ENCODE measurements at places on chromosomes 1 and 21.
A peak's percentile ranks its signal among the peaks of the same experiment; 100 is the strongest.

DNA sequence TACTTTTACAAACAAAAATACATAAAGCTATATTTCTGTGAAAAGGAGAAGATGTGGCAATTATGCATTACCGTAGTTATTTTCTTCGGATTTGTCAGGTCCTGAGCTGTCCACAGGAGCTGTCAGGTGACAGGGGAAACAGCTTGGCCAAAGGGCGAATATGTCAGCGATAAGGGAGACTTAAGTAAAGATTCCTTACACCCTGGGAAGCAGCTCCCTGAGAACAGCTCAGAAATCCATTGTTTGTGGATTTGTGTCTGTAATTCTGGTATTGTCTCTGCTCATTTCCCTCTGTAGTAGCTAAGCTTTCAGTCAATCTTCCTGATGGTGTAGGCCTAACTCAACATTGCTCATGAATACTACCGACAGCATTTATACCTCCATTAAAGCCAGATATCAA is 7.1 kb upstream of the CD34 start:
- no peak for DNase-seq
- H3K4me1 ChIP-seq = peaks cover 14% of the 10 kb centered on the region
- no peaks in the 10 kb centered on the region for H3K36me3 ChIP-seq

DNA sequence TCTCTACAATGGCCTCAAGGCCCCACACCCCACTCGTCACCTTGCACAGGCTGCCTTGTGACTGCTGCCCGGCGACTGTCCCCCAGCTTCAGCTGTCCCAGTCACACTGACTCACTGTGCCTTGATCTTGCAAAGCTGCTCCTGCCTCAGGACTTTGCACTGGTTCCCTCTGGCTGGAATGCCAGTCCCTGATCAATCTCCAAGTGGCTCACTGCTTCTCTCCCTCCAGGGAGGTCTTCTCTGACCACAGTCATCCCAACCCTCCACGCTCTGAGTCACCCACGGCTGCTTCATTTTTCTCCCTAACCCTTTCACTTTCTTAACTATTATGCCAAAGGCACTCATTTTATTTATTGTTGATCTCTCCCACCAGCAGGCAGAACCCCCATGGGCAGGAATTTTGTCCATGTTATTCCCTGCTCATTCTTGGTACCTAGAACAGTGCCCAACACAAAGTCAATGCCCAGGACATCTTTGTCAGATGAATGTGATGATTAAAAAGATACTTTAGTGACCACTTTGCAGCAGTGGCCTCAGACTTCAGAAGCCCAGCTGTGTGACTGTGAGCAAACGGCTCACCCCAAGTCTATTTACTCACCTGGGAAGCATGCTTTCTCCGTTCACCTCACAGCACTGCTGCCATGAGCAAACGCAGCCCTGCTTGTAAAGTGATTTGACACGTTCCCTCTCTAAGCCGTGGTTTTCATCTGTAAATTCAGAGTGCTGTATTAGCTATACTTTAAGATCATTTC is 53.4 kb downstream of the ZBTB18 start:
- peak; percentile 85 for DNase-seq
- no peaks in the 10 kb centered on the region for H3K4me1 ChIP-seq
- no peaks in the 10 kb centered on the region for H3K27me3 ChIP-seq
- no peaks in the 10 kb centered on the region for H3K36me3 ChIP-seq
- no peak overlapping the region for H3K4me3 ChIP-seq

- H3K36me3 ChIP-seq = no peaks in the 10 kb centered on the region
- DNase-seq = no peak
- peaks cover 8% of the 10 kb centered on the region for H3K27me3 ChIP-seq
- no peak overlapping the region for H3K27ac ChIP-seq
These were observed 2.9 kb downstream of the KCNJ10 start for GRCh38 chr1:160066829-160067745.

- no peak for DNase-seq
- H3K4me1 ChIP-seq = no peaks in the 10 kb centered on the region
- H3K27ac ChIP-seq = no peak overlapping the region
- H3K36me3 ChIP-seq = no peaks in the 10 kb centered on the region
These were observed 151.3 kb downstream of the DAB1 start for GRCh38 chr1:57272601-57273000.

DNA sequence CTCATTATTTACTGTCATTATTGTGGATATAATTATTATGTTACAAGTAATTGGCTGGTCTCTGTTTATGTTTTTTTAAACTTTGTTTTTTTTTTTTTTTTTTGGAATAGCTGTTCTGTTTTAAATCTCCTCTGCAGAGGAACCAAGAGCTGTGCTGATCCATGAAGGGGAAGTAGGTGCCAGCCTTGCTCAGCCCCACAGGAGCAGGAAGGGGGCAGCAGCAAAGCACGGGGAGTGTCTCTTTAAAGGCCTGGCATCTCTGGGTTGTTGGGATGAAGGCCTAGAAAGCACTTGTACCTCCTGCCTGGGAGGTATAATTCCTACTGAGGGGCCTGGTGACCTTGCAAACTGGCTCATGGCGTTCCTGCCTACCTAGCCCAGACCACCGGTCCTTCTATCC is 2.5 kb upstream of the GRHL3 start:
- DNase-seq = no peak
- no peaks in the 10 kb centered on the region for H3K36me3 ChIP-seq
- no peak overlapping the region for H3K4me3 ChIP-seq
- peaks cover 7% of the 10 kb centered on the region for H3K4me1 ChIP-seq

GRCh38 chr21:42711667-42712066 is 58.2 kb downstream of the PDE9A start:
- H3K4me3 ChIP-seq = no peak overlapping the region
- no peaks in the 10 kb centered on the region for H3K27me3 ChIP-seq
- H3K27ac ChIP-seq = no peak overlapping the region
- no peak for DNase-seq
- no peaks in the 10 kb centered on the region for H3K4me1 ChIP-seq

- no peak for DNase-seq
- H3K4me1 ChIP-seq = no peaks in the 10 kb centered on the region
- no peak overlapping the region for H3K4me3 ChIP-seq
These were observed 197.2 kb downstream of the ADSS2 start for GRCh38 chr1:244254467-244254866.

GRCh38 chr1:29121936-29122681 is 1.6 kb downstream of the TMEM200B start:
- H3K4me3 ChIP-seq = peak overlapping the region; percentile 42
- peaks cover 3% of the 10 kb centered on the region for H3K4me1 ChIP-seq
- peak overlapping the region; percentile 73 for H3K27ac ChIP-seq
- H3K27me3 ChIP-seq = peaks cover 18% of the 10 kb centered on the region

DNA sequence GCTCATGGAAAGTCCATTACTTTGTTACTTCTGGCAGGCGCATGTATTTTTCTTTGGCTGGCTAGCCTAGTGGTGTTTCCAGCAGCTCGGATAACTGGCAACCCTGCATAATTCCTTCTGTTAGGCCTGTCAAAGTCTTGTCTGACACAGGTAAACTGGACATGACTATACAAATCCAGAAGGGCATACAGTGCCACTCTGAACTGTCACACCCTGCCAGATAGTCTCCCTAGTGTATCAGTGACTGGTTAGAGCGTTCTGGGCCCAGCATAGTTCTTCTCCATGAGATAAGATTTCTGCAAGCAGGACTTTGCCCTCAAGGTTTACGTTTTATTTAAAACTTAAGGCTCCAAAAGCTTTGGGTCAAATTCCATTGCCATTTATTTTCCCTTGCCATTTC is 177.7 kb upstream of the GORAB start:
- no peaks in the 10 kb centered on the region for H3K27me3 ChIP-seq
- no peak overlapping the region for H3K27ac ChIP-seq
- no peaks in the 10 kb centered on the region for H3K36me3 ChIP-seq
